Stimulated activated CD8-positive, alpha-beta memory T cell treated with anti-CD3 and anti-CD28 coated beads, Interleukin-4, amount 100 ng/mL, for 48 hours (primary cell): ENCODE measurements at places on chromosomes 2 and 18.

- DNase-seq = no peak
Measured at GRCh38 chr2:128377071-128377910, 58.6 kb upstream of the HS6ST1 start.

- peak; percentile 66 for DNase-seq
Measured at GRCh38 chr2:218648088-218648786, 11.2 kb downstream of the ZNF142 start.

- no peak for DNase-seq
Measured at GRCh38 chr2:74525717-74526648, at the start of gene DQX1. TSS of gene DQX1 (minus strand) at chr2:74526231. CDS start at chr2:74525729, 502 bp downstream.

- DNase-seq = no peak
Measured at GRCh38 chr2:94985636-94986035, 39.9 kb upstream of the MAL start.

- no peak for DNase-seq
Measured at GRCh38 chr2:183665425-183665824, 541.2 kb downstream of the NUP35 start.

DNA sequence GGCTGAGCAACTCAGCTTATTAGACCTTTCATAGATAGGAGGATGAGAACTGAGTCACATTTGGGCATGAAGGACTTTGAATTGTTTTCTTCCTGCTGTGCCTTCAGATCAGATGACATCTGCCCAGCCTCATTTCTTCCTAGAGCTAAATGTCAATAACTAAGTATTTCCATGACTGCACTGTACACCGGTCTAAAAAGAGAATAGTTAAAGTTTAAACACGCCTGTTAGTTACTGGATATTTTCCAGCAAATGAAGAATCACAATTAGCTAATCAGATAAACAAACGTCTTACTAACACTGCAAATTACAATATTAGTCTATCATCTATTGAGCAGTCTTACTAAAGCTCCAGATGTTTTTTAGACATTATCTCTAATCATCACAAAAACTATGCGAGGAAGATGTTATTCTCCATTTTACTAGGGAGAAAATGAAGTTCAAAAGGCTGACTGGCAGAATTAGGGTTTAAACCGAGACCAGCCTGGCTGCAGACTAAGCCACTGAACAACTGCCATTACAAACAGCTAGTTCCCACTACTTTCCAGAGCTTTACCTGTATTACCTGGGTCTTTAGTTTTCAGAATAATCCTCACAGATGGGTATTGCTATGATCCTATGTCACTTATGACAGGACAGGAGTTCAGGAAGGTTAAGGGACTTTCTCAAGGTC is 69.4 kb upstream of the ZNF397 start:
- no peak for DNase-seq

GRCh38 chr2:41896186-41896846 is 151.5 kb upstream of the PKDCC start:
- DNase-seq = peak; percentile 25

GRCh38 chr2:71596011-71596410 is 142.7 kb downstream of the DYSF start:
- DNase-seq = no peak

GRCh38 chr2:24920809-24921441 is 888 bp upstream of the ADCY3 start:
- DNase-seq = peak; percentile 50

GRCh38 chr2:121960251-121960650 is 204.8 kb downstream of the TSN start:
- DNase-seq = no peak

DNA sequence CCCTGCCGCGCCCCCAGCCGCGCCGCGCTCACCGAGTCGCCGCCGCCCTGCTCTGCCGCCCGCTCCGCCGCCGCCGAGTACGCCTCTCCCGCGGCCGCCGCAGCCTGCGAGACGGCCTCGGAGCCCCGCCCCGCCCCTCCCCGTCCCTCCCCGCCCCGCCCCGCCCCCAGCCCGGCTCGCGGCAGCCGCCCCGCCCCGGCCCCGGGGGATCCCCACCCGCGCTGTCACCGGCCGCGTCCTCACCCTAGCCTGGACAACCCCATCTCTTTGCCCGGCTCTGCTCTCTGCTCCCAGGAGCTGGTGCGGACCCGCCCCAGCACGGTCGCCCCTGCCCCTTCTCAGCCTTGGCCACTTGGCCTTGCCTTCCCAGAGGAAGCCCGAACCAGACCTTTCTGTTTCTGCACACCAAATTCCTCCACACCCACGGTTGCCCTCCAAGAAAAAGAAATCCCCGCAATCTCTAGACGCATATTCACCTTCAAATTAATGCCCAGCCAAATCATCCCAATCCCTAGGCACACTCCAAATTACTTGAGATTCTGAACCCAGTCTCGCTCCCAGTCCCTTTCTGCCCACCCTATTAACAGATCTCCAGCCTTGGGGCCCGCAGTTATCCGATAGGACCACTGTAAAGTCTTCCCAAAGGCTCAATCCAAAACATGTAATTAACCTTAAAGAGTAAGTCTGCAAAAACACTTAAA is at the start of gene CYRIA:
CYRIA (minus strand) TSS at position 87 of the 701 bp plus-strand sequence. CDS start 77,715 bp downstream, outside the sequence.
- DNase-seq = peak; percentile 62

GRCh38 chr2:100518801-100519200 is 44.0 kb upstream of the PDCL3 start:
- DNase-seq = no peak

DNA sequence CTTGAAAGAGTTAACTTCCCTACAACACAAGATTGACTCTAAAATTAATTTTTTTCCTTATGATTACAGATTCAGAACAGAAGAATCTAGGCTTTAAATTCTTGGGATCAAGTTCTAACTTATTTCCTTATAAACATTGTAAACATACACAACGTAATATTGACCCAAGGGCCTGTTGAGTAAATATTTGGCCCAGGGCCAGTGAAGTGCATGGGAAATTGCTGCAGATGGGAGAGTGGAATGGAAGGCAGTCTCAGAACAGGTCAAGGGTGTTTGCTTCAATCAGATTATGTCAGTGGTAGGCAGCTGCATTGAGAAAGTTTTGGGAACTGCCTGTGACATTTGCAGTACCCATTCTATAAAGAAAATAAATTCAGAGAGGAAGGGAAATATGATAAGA is 137.6 kb downstream of the MYO1B start:
- DNase-seq = no peak

- no peak for DNase-seq
Measured at GRCh38 chr2:60368456-60368855, 185.0 kb downstream of the BCL11A start.

- DNase-seq = no peak
Measured at GRCh38 chr2:204888222-204888621, 342.9 kb downstream of the PARD3B start.

DNA sequence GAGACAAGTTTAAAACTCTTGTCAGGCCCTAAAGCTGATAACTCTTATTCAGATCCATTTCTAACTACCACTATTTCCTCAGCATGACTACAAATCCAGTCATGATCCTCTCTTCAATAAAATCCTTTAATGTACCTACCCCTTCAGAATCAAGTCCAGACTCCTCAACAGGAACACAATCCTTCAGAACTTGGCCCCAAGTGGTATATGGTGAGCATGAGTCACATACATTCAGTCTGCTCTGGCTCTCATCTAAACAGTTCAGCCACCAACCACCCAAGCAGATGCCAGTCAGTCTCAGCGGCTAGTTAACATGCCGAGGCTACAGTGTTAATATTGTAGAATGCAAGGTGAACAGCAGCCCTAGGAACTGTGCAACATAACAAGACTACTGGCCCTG is 9.7 kb downstream of the LMAN2L start:
- no peak for DNase-seq

DNA sequence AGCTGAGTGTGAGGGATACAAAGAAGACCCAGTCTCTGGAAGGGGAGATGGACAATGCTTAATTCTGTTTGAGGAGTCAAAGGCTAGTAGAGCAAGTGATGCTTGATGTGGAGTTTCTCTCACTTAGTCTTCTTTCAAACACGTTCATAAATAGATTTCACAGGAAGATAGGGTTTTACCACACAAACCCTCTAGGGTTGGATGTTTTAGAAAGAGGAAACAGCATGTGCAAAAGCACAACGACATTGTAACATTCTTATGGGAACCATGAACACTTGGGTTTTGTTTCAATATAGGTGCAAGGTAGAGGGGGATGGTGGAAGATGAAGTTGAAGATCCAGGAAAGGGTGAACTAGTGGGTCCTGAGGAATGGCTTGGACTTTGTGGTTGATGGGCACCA is 10.8 kb upstream of the EFEMP1 start:
- no peak for DNase-seq

DNA sequence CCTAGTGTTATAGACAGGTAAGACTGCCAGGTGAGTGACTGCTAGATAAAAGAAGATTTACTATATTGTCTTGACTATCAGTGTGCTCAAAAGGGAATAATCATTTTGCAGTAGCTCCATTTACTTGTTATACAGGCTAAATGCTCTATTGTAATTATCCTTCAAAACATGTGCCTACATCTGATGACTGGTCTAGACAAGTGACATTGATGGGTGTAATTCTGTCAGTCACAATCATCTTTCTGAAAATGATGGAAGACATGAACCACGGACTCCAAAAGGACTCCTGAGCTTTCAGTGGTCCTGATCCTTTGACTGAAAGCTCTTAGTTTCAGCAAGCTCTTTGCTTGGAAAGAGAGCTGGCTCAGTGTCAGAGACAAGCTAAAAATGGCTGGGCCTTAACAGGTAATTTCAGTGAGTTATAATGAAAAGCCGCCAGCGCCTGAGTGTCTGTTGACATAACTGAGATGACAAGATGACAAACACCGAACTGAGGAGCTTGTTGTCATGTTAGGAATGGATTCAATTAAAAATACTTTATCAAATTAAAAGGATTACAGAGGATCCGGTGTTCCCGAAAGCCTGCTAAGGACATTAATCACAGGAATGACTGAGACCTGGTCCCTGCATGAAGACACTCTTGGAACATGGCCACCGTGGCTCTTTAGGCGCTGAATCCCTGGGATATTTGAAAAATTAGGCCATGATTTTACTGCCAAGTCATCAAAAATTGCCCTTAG is 141.7 kb downstream of the CMPK2 start:
- no peak for DNase-seq

- no peak for DNase-seq
Measured at GRCh38 chr2:239312081-239312511, 88.7 kb downstream of the HDAC4 start.

DNA sequence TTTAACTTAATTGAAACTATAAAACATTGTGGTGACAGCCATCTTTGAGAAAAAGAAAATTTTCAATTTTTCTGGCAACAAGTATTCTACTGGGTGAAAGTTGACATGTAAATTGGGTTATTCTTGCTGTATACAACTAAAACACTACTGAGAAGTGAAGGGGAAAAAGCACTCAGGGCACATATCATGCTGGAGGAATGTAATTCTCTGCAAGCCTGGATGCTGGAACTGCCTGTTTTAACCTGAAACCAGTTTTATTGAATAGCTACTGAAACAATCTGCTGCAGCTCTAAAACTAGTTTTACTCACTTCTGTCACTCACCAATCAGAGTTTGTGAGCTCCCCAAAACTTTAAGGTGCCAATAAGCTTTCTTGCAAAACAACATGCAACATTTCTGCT is 1136.0 kb downstream of the LRP1B start:
- DNase-seq = no peak
